ENCODE measurements at places on chromosomes 3 and 15.

DNA sequence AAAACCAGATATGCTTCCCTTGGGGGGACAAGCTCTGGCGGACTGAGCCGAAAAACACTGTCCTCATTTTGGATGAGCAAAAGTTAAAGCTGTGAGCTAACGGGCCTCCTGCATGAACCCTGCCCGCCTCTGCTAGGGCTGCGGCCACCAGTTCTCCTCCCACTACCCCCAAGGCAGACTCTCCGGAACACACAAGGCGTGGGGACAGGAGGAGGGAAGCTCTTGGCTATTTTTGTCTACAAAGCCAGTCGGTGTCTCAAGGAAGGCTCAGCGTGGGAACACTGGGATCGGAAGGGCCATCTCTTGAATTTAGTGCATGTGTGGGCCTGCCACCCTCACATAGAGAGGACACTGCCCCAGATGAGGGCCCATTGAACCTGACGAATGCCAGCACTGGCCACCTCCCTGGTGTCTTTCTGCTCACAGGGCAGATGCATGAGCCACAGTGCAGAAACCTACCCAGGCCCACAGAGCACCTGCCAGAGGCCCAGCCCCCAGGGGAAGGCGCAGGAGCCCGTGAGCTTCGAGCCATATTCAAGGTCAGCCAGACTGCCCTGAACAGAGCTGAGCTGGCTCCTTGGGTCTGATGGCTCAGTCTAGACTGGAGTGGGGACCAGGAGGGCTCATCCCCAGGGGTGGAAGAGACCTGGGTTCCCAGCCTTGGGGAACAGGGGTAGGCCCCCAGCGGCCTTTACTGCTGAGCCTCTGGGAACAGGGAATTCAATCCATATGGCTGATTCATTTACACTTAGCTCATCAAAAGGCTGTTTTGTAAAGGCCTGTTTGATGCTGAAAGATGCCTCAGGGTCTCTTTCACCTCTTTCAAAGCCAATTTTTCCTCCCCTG is 38.3 kb downstream of the HCN4 start:
- no peak for DNase-seq

DNA sequence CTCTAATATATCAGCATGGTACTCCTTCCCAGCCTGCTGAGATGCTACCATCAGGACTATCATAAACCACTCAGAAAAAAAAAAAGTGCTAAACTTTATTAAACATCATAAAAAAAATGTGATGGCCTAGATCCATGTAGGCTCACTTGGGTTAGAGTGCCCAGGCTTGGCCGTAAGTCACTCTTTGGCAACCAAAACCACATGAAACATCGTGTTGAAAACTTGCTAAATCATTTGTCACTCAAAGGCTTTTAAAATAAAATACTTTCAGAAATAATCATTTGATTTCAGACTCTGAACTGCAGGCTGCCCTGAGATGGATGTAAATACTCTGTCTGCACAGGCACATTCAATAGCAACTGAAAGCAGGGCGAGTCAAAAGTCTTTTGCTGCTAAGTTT is 78.4 kb upstream of the WNT5A start:
- no peak for DNase-seq

DNA sequence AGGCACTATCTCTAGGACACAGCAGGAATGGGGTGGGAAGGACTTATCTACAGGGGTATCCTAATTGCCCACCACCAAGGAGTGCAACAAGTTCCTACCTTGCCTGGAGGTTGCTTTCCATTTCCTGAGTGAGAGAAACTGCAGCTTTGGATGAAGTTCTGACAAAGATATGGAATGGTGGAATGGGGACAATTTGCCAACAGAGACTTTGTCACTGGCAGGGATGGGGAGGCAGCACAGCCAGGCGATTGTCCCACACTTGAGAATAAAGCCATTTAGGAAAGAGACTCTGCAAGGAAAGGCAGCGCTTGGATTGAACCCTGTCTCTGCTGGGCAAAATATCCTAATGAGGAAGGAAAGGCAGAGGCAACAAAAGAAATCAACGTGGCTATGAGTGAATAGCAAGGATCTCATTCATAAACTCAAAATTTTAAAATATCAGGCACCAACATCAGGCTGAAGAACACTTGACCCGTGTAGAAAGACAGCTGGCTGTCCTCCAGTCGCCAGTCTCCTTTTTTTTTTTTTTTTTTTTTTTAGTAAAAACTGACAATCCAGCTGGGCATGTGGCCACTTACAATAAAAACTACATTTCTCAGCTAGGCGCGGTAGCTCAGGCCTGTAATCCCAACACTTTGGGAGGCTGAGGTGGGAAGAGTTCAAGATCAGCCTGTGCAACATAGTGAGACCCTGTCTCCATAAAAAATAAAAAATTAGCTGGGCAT is 31.6 kb upstream of the PDE8A start:
- DNase-seq, result peak; percentile 18

DNA sequence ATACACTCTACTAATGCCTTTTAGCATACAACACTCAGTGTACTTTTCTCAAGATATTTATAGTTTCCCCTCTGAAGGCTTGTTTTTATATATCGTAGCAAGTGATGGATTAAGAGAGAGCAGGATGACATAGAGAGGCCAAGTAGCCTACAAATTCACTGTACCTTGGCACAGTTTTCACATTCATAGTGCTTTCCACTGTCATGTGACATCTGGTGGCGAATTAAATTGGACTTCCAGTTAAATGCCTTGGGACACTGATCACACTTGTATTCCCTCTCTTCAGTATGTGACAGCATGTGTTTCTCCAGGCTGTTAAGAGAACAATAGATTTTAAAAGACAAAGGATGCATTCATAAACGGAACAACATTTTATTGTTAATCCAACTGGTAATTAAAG is 541.1 kb downstream of the MECOM start:
- no peak for DNase-seq

GRCh38 chr3:94360987-94361386 is 298.1 kb downstream of the NSUN3 start:
- DNase-seq, result no peak

DNA sequence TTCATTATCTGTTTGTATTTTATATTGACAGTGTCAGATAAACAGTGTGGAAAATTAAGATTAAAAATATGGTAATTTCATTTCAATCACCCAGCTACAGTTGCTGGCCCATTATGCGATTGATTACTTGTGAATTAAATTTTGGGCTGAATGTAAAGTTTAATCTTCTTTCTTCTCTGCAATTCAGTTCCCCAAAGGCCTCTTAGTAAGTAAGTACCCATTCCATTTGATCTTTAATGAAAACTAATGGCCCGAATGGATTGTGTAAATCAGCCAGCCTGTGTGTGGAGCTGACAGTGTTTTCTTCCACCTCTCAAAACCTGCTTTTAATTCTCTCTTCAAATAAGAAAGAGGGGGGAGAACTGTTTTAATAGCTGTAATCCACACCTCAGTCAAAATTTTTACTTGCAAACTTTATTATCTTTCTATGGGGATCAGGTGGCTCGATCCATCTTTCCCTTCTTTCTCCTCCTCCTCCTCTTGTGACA is 307.1 kb downstream of the IL20RB start:
- DNase-seq, result no peak
